ENCODE measurements at places on chromosomes 7 and 10.
A peak's percentile ranks its signal among the peaks of the same experiment; 100 is the strongest.

DNA sequence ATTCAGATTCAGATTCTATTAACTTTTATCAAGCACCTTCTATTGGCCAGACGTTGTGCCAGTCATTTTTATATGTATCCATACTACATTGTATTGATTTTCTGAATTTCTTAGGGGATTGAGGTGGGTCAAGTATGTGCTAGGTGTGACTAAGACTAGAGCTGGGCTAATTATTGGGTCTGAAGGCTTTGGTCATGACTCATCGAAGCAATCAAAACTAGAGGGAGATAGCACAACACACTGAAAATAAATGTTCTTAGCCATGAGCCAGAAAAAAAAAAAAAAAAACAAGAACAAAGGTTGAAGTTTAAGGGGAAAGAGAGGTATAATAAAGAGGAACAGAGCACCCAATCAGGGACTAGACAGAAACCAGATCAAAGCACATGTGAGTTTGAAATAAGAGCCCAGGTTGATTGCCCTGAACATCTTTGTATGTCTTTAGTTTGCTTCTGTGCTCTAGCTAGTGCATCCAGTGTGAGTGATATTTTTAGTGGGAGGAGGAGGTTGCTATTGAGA lies 171.6 kb upstream of the FOXP2 start:
- no peak for DNase-seq

DNA sequence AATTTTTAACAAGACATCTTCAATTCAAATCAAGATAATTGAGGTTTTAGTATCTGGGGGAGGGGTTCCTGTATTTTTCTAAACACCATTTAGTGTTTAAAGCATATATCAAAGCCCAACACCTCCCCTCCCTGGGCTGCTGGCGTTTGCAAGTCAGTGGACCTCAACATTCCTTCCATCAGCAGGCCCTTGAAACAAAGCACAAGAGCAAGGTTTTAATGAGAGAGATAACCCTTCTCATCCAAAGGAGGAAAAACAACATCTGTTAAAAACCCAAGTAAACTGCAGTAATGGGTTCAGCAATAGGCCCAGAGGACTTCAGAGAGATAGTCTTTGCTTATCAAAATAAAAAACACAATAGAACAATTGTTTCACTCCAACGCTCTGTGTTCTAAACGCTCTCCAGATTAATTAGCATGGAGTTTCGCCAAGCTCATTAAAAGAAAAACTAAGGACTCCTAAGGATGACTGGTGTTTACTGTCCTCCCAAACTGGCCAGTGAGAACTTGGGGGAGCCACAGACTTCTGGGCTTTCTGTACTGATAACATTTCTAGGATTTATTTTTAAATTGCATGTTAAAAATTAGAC lies 2.5 kb downstream of the JCAD start:
- no peak for DNase-seq

DNA sequence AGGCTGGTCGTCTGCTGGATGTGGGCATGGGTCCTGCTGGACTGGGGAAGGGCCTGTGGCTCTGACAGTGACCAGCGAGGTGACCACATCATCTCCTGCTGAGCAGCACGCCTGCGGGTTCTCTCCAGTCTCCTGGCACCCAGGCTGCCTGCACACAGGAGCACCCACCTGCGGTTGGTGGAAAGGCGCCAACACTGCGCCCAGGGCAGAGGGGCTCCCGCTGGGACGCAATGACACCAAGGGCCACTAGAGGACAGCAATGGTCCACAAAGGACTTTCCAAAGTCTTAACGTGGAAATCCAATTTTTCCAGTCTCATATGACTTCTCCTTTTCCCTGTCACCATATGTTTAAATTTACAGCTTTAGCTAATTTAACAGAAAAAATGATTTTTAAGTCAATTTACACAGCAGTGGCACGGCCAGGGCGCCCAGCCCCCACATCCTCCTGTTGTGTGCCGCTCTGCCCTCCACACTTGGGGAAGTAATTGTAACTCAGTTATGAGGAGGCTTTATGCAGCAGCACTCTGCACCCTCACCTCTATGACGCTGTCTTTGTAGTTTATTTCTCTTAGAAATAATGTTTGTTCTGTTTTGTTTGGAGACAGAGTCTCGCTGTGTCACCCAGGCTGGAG lies 38.1 kb downstream of the CFAP46 start:
- DNase-seq: peak; percentile 44

DNA sequence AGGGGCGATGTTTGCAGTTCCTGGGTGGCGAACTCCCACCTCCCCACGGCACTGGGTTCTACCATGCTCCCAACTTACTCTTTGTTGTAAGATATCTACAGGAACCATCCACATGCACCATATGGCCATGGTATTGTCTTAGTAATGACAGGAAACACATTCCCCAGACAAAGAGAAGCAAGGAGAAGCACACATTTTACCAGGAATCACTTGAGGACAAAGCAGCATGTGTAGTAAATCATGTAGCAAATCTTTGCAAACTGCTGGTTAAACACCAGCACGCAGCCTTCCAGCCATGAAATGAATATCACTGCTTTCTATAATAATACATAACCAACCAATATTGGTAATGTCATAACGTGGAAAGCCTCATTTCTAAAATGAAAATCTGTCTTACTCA lies 101.2 kb downstream of the NRP1 start:
- no peak for DNase-seq

DNA sequence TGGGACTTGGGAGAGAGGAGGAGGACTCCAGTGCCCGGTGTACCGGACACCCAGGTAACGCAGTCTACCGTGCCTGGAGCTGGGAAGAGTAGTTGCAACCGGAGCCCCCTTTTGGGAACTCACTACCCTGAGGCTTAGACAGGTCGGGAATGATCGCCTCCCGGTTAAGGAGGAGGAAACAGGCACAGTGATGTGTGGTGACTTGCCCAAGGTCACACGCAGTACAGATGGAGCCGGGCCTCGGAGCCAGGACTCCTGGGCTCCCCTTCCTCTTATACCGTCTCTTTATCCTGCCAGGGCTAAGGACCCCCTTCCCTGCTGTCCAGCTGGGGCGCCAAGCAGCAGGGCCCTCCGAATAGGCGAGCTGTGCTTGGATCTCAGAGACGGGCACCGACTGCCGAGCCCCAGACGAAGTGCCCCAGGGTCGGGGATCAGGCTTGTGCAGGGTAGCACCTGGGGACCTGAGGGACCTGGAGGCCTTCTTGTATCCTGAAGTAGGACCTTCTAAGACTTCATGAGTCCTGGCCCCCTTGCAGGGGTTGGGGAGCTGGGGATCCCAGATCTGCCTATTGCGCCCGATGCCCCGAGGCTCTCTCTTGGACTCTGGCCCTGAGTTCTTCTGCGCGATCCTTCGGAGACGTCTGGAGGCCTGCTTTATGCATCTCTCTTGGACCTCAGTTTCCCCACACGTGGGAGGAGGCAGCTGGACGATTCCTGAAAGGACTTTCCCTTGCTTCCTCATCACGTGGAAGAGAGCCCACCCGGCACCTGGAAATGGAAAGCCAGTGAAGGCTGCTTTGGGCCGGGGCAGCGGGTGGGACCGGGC lies 767 bp upstream of the CYP26A1 start:
- DNase-seq: no peak

DNA sequence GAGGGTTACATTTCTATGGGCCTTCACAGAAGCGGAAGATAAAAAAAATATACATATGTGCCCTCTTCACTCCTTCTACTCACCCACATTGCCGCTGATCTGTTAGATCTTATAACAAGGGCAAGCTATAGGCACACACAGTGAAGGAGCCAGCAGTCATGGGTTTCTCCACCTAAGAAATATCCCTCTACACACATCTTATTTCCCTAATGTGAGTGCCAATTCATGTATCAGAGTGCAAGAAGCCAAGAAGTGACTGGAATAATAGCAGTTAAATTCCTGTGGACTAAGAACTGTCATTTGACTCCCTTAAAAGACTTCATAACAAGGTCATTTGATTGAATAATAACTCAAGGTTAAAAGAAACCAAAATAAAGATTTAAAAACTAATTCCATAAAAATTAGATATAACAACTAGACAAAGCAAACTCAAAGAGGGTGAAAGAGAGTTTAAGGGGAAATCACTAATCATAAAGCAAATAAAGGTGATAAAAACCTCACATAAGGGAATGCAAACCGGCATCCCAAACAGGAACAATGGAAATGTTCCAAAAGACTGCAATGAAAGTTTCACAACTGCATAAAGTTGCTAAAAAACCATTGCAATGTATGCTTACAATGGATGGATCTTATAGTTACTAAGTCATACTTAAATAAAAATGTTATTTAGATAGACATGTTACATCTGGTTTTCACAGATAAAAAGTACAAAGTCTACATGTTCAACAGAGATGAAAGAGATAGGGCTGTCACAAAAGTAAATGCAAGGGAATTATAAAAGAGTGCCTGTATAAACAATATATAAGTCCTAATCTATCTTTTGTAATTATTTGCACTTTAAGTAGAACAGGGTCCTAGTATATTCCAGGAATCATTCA lies 42.8 kb downstream of the ARHGAP21 start:
- DNase-seq: no peak

DNA sequence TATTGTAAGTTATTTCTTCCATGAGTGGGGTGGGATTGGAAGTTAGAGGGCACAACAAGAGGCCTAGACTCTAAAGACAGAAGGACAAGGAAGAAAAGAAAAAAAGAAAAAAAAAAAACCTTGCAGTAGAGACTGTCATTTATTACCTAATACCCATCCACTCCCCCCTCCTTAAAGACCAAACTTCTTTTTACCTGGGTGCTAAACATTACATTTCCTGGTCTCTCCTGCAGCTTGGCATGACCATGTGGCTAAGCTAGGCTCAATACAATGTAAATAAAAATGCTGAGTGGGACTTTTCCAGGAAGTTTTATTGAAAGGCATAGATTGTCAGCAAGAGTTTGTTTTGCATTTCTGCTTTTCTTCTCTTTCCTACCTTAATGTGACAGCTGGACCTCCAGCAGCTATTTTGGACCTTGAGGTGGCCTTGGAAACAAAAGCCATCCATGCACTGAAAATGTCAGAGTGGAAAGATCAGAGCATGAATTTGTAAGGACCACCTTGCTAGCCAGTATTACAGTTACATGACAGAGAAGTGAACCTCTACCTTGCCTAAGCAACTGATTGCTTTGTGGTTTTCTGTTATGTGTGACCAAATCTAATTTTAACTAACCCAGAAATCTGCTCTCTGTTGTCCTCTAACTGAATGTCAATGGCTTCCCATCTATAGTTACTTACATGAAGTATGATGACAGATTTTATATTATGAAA lies 81.3 kb upstream of the SFMBT2 start:
- DNase-seq: no peak

- no peak for DNase-seq
Measured at GRCh38 chr10:15352836-15353235, 18.3 kb downstream of the FAM171A1 start.
